ENCODE measurements at places on chromosomes 11 and 22.

GRCh38 chr11:106031202-106031810 lies 9.3 kb upstream of the MSANTD4 start:
- H3K4me3 ChIP-seq = no peak overlapping the region
- no peaks in the 10 kb centered on the region for H3K4me1 ChIP-seq
- H3K27me3 ChIP-seq = no peaks in the 10 kb centered on the region
- no peak for DNase-seq
- H3K27ac ChIP-seq = no peak overlapping the region

DNA sequence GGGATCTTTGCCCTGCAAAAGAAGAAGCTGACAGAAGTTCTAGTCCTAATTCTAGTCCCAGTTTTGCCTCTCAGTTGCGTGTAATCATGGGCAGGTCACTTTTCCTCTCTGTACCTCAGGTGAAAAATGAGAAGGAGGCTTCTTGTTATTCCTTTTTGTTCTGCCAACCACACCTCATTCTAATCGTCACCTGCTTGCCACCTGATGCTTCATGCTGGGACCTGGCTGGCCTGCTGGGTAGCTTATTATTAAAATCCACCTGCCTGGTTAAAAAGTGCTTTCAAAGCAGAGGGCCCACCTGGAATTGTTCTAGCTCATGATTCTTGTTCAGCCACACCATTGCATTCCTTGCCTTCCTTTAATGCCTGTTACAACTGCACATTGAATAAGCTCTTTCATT lies 8.4 kb upstream of the ALG8 start:
- no peaks in the 10 kb centered on the region for H3K4me1 ChIP-seq
- no peak overlapping the region for H3K27ac ChIP-seq
- H3K27me3 ChIP-seq = no peaks in the 10 kb centered on the region

- DNase-seq = no peak
- H3K27ac ChIP-seq = no peak overlapping the region
- H3K36me3 ChIP-seq = peaks cover 86% of the 10 kb centered on the region
These were observed 39.8 kb downstream of the AMPD3 start for GRCh38 chr11:10494636-10495463.

DNA sequence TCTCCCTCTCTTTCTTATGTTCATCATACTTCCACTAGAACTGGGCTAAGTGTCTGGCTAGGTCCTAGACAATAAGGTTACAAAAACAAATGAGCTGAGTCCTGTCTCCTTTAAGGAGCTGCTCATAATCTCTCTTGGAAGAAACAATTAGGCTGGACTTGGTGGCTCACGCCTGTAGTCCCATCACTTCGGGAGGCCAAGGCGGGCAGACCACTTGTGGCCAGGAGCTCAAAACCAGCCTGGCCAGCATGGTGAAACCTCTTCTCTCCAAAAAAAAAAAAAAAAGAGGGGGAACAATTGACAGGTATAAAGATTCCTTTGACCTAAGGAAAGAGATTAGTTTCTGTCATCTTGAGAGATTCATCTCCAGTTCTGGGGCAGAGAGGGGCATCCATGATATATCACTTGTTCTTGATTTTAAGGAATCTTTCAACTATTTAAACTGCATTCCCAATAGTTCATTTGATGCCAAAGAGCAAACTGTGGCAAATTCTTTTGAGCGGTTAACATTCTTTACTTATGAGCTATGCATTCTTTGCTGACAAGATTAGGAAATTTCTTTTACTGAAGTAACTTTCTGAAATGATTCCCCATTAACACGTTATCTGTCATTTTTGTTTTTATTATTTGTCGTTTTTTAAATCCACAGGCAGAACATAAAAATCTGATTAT lies 125.5 kb downstream of the C11orf87 start:
- H3K27me3 ChIP-seq = no peaks in the 10 kb centered on the region
- DNase-seq = no peak
- no peak overlapping the region for H3K4me3 ChIP-seq
- no peak overlapping the region for H3K27ac ChIP-seq
- H3K36me3 ChIP-seq = no peaks in the 10 kb centered on the region

DNA sequence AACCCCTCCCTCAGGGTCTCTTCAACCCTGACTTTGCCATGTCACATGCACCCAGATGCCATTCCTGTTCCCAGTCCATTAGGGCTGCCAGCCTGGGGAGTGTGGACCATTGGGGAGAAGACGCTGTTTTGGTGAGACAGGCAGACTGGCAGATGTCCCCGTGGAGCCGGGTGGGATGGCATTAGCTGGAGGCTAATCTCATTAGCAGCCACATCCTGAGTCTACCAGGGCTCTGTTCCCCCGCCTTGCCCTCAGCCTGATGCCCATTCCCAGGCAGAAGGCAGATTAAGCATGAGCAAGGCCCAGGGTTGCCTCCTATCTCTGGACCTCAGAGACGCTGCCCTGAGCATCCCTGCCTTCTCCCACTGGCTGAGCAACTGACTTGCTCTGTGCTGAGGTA lies 46.4 kb upstream of the ALX4 start:
- DNase-seq = no peak
- H3K27me3 ChIP-seq = peaks cover 38% of the 10 kb centered on the region
- H3K36me3 ChIP-seq = no peaks in the 10 kb centered on the region
- no peaks in the 10 kb centered on the region for H3K4me1 ChIP-seq

DNA sequence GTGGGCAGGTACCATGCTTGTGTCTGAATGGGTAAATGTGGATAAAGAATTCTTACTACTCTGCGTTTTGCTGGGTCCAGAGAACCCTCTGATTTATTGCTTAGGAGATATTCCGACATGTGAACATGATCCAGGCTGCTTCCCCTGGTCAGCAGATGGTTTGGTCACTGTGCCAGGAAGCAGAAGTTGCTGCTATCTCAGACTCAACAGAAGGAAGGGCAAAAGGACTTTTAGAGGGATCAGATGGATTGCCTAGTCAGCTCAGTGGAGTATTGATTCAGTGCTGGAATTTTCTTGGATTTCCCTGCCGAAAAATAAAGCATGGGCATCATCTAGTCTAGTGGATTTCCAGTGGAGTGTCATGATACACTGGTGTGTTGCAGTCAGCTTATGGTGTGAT lies 440.1 kb downstream of the NTM start:
- no peak overlapping the region for H3K27ac ChIP-seq
- H3K4me1 ChIP-seq = no peaks in the 10 kb centered on the region
- no peak for DNase-seq
- H3K36me3 ChIP-seq = no peaks in the 10 kb centered on the region
- no peaks in the 10 kb centered on the region for H3K27me3 ChIP-seq
- H3K4me3 ChIP-seq = no peak overlapping the region

- H3K4me3 ChIP-seq = no peak overlapping the region
- H3K27ac ChIP-seq = no peak overlapping the region
- H3K4me1 ChIP-seq = no peaks in the 10 kb centered on the region
These were observed 399.6 kb upstream of the CCDC90B start for GRCh38 chr11:83685730-83686129.

GRCh38 chr11:69526453-69526810 lies 45.0 kb downstream of the LINC01488 start:
- no peak overlapping the region for H3K4me3 ChIP-seq
- no peak overlapping the region for H3K27ac ChIP-seq
- no peaks in the 10 kb centered on the region for H3K4me1 ChIP-seq
- no peaks in the 10 kb centered on the region for H3K36me3 ChIP-seq
- DNase-seq = no peak

- no peaks in the 10 kb centered on the region for H3K4me1 ChIP-seq
- DNase-seq = no peak
- H3K4me3 ChIP-seq = no peak overlapping the region
- H3K27ac ChIP-seq = no peak overlapping the region
- H3K36me3 ChIP-seq = no peaks in the 10 kb centered on the region
These were observed 69.0 kb downstream of the EFCAB6 start for GRCh38 chr22:43743131-43743530.

DNA sequence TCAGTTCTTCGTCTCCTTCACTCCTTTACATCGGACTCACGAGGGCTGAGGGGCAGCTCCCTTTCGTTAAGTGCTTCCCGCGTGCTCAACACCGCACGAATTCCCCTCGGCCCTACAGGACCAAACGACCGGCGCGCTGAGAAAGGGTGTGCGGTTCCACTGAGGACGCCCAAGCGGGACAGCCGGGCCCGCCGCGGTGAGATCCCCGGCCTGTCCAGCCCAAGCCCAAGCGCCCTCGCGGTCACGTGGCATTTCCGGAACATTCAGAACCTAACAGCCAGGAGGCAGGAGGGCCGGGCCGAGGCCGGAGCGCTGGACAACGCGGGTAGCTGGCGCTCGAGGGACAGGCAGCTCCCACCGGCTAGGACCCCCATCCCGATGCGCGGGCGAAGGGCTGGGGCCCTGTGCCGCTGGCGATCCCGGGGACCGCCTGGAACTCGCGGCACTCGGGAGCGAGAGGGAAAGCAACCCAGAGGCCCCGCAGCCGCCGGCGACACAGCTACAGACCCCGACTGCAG lies 737 bp upstream of the STIP1 start:
- H3K4me3 ChIP-seq = peak overlapping the region; percentile 89
- H3K4me1 ChIP-seq = peaks cover 6% of the 10 kb centered on the region
- H3K27me3 ChIP-seq = no peaks in the 10 kb centered on the region
- H3K36me3 ChIP-seq = no peaks in the 10 kb centered on the region
- DNase-seq = peak; percentile 15
- peak overlapping the region; percentile 40 for H3K27ac ChIP-seq

GRCh38 chr11:116199182-116199581 lies 573.6 kb downstream of the BUD13 start:
- H3K27me3 ChIP-seq = peaks cover 15% of the 10 kb centered on the region
- no peak overlapping the region for H3K27ac ChIP-seq
- no peak for DNase-seq
- H3K36me3 ChIP-seq = no peaks in the 10 kb centered on the region
- H3K4me3 ChIP-seq = no peak overlapping the region

DNA sequence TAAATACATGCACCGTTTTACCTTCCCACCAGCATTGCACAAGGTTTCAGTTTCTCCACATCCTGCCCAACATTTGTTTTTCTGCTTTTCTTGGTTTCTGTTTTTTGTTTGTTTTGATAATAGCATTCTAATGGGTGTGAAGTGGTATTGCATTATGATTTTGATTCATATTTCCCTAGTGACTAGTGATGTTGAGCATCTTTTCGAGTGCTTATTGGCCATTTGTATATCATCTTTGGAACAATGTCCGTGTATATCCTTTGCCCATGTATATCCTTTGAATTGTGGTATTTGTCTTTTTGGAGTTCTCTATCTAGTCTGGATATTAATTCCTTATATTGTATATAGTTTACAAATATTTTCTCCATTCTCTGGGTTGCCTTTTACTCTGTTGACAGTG lies 2914.8 kb upstream of the OR11H1 start:
- no peak for DNase-seq
- H3K4me3 ChIP-seq = no peak overlapping the region
- no peaks in the 10 kb centered on the region for H3K4me1 ChIP-seq
- H3K27me3 ChIP-seq = no peaks in the 10 kb centered on the region
- H3K36me3 ChIP-seq = no peaks in the 10 kb centered on the region

DNA sequence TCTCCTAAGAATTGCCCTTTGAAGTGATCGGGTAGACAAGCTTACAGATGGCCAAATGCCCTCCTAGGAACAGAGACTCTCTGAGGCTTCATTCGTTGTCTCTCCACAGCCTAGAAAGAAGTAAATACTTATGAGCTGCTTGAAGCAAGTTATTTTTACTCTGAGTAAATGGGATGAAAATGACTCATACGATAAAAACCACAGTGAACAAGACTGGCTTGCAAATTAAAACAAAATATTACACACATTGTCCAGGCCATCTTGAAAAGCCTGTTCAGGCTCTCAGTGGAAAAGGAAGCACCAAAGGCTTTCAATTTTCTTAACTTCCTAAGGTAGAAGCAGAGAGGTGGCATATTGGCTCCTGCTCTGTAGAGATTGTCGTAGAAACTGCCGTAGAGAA lies 294.2 kb downstream of the NELL1 start:
- no peak overlapping the region for H3K4me3 ChIP-seq
- no peaks in the 10 kb centered on the region for H3K4me1 ChIP-seq
- no peak overlapping the region for H3K27ac ChIP-seq
- no peak for DNase-seq
- no peaks in the 10 kb centered on the region for H3K36me3 ChIP-seq

- H3K27me3 ChIP-seq = no peaks in the 10 kb centered on the region
- H3K4me3 ChIP-seq = no peak overlapping the region
- no peaks in the 10 kb centered on the region for H3K36me3 ChIP-seq
- no peak overlapping the region for H3K27ac ChIP-seq
- no peak for DNase-seq
These were observed 105.1 kb downstream of the FANCF start for GRCh38 chr11:22520521-22520920.

- no peaks in the 10 kb centered on the region for H3K36me3 ChIP-seq
- no peak overlapping the region for H3K4me3 ChIP-seq
- H3K27me3 ChIP-seq = peaks cover 52% of the 10 kb centered on the region
- H3K4me1 ChIP-seq = peaks cover 14% of the 10 kb centered on the region
- DNase-seq = peak; percentile 85
These were observed 814 bp downstream of the NPAS4 start for GRCh38 chr11:66421492-66422205.

- H3K4me3 ChIP-seq = no peak overlapping the region
- no peaks in the 10 kb centered on the region for H3K27me3 ChIP-seq
- H3K4me1 ChIP-seq = no peaks in the 10 kb centered on the region
- H3K36me3 ChIP-seq = no peaks in the 10 kb centered on the region
- no peak for DNase-seq
These were observed 227.9 kb downstream of the BLID start for GRCh38 chr11:121887976-121888557.

- H3K27ac ChIP-seq = no peak overlapping the region
- H3K4me3 ChIP-seq = no peak overlapping the region
- DNase-seq = no peak
- peaks cover 28% of the 10 kb centered on the region for H3K4me1 ChIP-seq
- no peaks in the 10 kb centered on the region for H3K27me3 ChIP-seq
- no peaks in the 10 kb centered on the region for H3K36me3 ChIP-seq
These were observed 2.7 kb downstream of the RNF169 start for GRCh38 chr11:74751303-74751702.

- H3K27me3 ChIP-seq = peaks cover 5% of the 10 kb centered on the region
- peaks cover 3% of the 10 kb centered on the region for H3K36me3 ChIP-seq
- no peak overlapping the region for H3K27ac ChIP-seq
- no peak for DNase-seq
- no peak overlapping the region for H3K4me3 ChIP-seq
- peaks cover 18% of the 10 kb centered on the region for H3K4me1 ChIP-seq
These were observed 3.5 kb downstream of the CASTOR1 start for GRCh38 chr22:30285846-30286200.

- H3K27me3 ChIP-seq = no peaks in the 10 kb centered on the region
- H3K27ac ChIP-seq = peak overlapping the region; percentile 93
- peaks cover 100% of the 10 kb centered on the region for H3K4me1 ChIP-seq
- H3K4me3 ChIP-seq = peak overlapping the region; percentile 34
- DNase-seq = peak; percentile 39
These were observed 15.3 kb upstream of the CDC42BPG start for GRCh38 chr11:64859542-64860414.

DNA sequence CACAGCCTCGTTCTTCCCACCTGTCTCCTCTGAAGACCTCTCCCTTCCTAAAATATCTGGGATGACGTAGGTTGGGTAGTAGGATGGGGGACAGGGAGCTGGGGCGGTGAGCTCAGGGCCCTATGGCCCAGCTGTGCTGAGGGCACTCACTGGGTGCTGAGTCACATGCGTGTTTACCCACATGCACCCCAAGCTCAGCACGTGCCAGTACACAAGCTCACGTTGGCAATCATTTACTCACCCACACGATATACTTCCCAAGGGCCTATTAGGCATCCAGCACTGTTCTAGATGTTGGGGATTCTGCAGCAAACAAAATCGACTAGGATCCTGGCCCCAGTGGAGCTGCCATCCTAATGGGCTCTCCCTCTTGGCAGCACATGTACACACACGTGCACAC lies 28.7 kb downstream of the ARAP1 start:
- H3K27me3 ChIP-seq = no peaks in the 10 kb centered on the region
- H3K27ac ChIP-seq = peak overlapping the region; percentile 83
- peaks cover 21% of the 10 kb centered on the region for H3K4me1 ChIP-seq
- no peak for DNase-seq
- no peak overlapping the region for H3K4me3 ChIP-seq
